ENCODE measurements at places on chromosomes 7 and 10.

DNA sequence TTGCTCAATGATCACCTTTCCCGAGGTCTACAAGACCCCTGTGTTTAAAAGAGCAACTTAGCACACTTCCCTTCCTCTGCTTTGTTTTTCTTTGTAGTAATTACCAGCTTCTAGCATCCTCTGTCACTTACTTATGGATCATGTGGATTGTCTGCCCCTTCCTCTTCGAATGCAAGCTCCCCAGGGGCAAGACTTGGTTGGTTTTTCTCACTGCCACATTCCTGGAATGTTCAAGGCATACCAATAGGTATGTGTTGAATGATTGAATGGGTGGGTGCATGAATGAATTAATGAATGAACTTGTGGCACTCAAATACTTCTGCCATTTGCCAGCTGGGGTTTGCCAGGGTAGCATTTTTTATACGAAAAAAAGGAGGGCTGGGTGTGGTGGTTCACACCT, 294.0 kb downstream of the PRPF18 start:
- no peak overlapping the region for H3K27ac ChIP-seq
- no peak overlapping the region for H3K4me3 ChIP-seq
- no peak for DNase-seq
- peaks cover 10% of the 10 kb centered on the region for H3K27me3 ChIP-seq

DNA sequence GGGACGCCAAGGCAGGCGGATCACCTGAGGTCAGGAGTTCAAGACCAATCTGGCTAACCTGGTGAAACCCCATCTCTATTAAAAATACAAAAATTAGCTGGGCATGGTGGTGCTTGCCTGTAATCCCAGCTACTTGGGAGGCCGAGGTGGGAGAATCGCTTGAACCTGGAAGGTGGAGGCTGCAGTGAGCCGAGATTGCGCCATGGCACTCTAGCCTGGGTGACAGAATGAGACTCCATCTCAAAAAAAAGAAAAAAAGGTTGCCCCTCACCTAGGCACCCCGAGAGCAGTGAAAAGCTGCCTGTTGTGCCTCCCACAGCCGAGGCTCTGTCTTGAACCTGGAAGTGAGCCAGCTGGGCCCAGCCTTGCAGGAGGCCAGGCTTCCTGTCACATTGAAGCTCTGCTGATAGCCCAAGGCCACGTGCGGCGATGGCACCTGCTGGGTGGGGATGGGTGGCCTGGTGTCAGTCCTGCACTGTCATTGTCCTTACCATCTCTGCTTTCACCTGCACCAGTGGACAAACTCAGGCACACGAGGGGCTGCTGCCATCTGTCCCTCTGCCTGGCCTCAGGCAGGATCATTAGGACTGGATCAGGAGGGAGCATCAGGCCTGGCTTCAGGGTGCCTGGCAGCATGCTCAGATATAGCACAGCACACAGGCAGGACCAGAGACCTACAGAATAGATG, 37.8 kb downstream of the DNAJB12 start:
- H3K4me1 ChIP-seq = peaks cover 65% of the 10 kb centered on the region

GRCh38 chr7:50610521-50611277, 45.5 kb upstream of the DDC start:
- no peak overlapping the region for H3K4me3 ChIP-seq
- peaks cover 52% of the 10 kb centered on the region for H3K4me1 ChIP-seq
- no peaks in the 10 kb centered on the region for H3K27me3 ChIP-seq

- H3K4me3 ChIP-seq = no peak overlapping the region
- DNase-seq = no peak
- H3K27ac ChIP-seq = no peak overlapping the region
- no peaks in the 10 kb centered on the region for H3K36me3 ChIP-seq
- H3K4me1 ChIP-seq = no peaks in the 10 kb centered on the region
- H3K27me3 ChIP-seq = no peaks in the 10 kb centered on the region
Observed at GRCh38 chr10:76766682-76767081, 870.9 kb downstream of the KCNMA1 start.

DNA sequence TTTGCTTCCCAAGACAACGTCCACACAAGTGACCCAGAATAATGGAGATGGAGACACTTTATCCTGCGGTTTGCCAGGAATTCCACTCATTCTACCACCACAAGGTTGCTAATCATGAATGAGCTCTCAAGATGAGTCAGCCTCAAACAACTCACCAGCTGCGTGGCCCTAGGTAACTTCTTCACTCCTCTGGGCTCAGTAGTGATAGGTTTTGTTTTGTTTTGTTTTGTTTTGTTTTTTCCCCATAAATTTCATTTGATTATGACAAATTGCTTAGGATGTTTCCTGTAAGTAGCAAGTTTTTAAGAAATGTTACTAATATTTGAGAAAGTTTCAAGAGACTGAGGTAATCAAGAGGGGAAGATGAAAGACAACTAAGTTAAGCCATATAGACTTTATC, 286.8 kb downstream of the PARD3 start:
- H3K27me3 ChIP-seq = no peaks in the 10 kb centered on the region
- DNase-seq = no peak
- no peaks in the 10 kb centered on the region for H3K36me3 ChIP-seq
- H3K27ac ChIP-seq = no peak overlapping the region
- no peaks in the 10 kb centered on the region for H3K4me1 ChIP-seq
- no peak overlapping the region for H3K4me3 ChIP-seq

- H3K27me3 ChIP-seq = no peaks in the 10 kb centered on the region
- no peaks in the 10 kb centered on the region for H3K36me3 ChIP-seq
- H3K4me3 ChIP-seq = no peak overlapping the region
- DNase-seq = no peak
- no peaks in the 10 kb centered on the region for H3K4me1 ChIP-seq
- H3K27ac ChIP-seq = no peak overlapping the region
Observed at GRCh38 chr7:130473289-130473688, 18.6 kb upstream of the MEST start.

DNA sequence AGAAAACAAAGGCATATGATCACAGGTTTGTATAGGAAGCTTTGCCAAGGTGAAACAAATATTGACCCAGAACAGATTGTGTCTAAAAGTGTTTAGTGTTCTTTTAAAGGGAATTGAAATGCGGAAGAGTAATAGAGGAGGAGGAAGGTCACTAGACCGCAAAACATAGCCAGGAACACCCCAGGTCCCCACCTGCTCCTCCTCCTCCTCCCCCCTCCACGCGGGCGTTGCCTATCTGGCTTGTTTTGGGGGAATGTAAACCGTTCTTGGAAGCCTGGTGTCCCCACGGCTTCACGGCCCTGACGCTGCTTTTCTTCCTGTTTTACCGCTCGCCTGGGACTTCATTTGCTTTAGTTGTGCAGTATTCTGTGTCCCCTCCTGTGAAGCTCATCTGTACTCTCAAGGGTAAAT, 81.0 kb upstream of the PFKP start:
- no peak overlapping the region for H3K27ac ChIP-seq
- DNase-seq = no peak
- H3K27me3 ChIP-seq = peaks cover 5% of the 10 kb centered on the region
- no peaks in the 10 kb centered on the region for H3K36me3 ChIP-seq
- H3K4me3 ChIP-seq = no peak overlapping the region
- no peaks in the 10 kb centered on the region for H3K4me1 ChIP-seq

- no peak overlapping the region for H3K27ac ChIP-seq
- no peak for DNase-seq
- H3K27me3 ChIP-seq = no peaks in the 10 kb centered on the region
- H3K4me3 ChIP-seq = no peak overlapping the region
Observed at GRCh38 chr7:83738291-83738835, 89.4 kb upstream of the SEMA3E start.

DNA sequence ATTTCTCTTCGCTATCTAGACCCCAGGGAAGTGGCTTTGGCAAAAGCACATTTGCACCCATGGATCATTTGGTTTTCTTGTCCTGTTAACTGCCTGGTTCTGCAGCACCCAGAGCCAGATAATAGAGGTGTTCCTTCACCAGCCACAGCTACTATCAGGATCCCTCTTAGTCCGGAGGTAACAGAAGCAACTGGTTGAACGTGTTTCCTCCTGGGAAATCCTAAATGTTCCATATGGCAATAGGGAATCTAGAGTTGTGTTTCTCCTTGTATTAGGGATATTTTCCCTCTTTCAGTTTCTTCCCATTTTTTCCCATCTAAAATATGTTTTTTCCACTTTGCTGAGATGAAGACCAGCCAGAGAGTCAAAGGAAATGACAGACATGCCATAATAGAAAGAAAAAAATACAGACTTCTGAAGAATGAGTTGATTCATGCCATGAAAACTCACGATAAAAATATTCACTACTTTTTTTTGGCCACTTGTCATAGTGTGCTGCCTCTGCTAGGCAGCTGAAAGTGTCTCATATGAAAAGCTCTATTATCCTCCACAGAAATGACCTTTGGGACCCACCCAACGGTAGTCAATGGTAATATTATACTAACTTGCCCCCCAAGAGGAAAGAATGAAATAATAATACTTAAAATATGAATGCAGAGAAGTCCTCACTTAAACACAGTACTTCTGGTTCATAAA, 472.8 kb downstream of the KCNMA1 start:
- no peak for DNase-seq
- H3K4me1 ChIP-seq = no peaks in the 10 kb centered on the region
- H3K4me3 ChIP-seq = no peak overlapping the region
- H3K27ac ChIP-seq = no peak overlapping the region
- H3K27me3 ChIP-seq = peaks cover 24% of the 10 kb centered on the region
- no peaks in the 10 kb centered on the region for H3K36me3 ChIP-seq

DNA sequence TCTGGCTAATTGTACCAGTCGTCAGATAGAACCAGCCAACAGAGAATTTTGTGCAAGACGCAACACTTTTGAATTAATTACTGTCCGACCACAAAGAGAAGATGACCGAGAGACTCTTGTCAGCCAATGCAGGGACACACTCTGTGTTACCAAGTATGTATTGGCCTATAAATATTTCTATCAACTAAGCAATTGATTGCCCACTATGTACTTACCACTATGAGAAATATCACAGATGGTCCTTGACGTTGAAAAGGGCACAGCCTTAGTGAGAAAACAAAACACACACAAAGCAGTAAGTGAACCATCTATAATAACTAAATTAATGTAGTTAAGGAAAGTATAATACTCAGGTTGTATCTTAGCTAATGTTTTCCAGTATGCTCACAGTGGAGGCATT, 60.0 kb downstream of the ANLN start:
- peaks cover 96% of the 10 kb centered on the region for H3K36me3 ChIP-seq
- H3K27ac ChIP-seq = no peak overlapping the region
- DNase-seq = no peak
- no peaks in the 10 kb centered on the region for H3K27me3 ChIP-seq
- H3K4me1 ChIP-seq = no peaks in the 10 kb centered on the region

GRCh38 chr10:119483001-119483400, 59.5 kb downstream of the RGS10 start:
- no peak overlapping the region for H3K27ac ChIP-seq
- no peaks in the 10 kb centered on the region for H3K36me3 ChIP-seq
- H3K4me1 ChIP-seq = peaks cover 24% of the 10 kb centered on the region
- no peak for DNase-seq
